ENCODE measurements at places on chromosomes 3 and 15.

DNA sequence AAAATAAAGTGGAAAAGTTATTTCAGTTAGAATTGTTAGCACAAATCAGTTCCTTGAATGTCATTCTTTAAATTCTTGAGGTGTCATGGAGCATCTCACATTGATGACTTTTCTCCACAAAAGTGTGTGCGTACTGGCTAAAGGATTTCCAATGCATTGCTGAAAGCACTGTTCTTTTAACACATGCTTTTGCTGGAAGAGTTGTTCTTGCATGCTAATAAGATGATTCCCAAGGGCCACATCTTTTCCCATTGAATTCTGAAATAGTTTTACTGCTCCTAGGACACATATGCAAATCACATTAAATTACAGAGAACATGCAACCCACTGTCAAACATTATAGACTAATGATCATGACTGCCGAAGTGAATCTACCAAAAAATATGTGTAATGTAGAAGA lies 516.3 kb upstream of the CADM2 start:
- no peak for DNase-seq

DNA sequence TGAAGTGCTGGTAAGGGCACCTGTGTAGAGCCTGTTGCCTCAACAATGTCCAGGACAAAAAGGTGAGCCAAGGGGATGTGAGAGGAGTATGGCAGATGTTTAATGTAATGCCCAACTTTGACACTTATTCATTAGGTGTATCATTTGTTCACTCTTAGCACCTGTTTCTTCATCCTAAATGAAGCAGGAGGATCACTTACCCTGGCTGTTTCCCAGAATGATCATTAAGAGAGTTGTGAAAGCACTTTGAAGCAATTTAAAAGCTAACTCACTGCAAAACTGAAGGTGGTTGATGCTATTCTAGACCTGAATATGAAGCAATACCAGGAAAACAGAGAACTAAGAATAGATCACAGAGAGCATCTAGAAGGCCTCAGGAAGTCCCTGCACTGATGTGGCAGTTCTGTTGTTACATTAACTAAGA lies 3.4 kb upstream of the HHLA2 start:
- no peak for DNase-seq

DNA sequence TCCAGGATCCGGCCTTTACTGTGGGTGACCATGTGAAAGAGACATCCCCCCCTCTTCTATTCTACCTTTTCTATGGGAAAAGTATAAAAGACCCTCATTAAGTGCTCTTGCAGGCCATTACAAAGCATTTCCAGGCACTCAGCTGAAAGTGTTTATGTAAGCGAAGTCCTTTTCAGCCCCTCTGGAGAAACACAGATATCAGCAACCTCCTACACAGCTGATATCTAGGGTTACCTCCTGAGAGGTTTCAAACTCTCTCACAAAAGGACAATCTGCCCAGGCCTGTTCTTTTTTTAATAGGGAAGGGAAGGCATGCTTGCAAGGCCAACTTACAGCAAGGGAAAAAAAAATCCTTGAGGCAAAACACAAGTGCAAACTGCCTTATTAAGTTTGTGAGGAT lies 12.6 kb downstream of the ETV5 start:
- no peak for DNase-seq

GRCh38 chr3:4711680-4711992 lies 218.5 kb downstream of the ITPR1 start:
- no peak for DNase-seq

DNA sequence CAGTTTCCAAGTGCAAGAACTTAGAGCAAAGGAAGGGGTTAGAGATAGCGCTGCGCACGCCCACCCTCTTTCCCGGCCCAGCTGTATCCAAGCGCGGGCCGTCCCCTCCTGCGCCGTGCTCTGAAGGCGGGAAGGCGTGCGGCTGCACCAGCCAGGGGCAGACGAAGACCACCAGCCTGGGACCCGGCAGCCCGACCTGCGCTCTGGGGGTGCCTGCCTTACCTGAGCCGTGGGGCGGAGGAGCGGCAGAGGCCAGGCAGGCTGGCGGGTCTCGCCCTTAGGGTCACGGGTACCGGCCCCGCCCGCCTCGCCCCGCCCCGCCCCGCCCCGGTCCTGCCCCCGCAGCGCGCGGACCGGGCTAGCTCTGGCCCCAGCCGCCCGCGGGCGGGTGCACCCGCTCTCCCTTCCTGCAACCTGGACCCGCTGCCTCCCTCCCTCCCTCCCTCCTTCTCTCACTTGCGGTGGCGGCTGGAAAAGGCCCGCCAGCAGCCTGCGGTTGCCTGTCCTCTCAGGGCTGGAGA lies at the start of gene WDR72:
Gene WDR72 (minus strand): TSS at position 253 of the 521 bp plus-strand sequence. CDS start 26,514 bp downstream, outside the sequence.
- DNase-seq: no peak

DNA sequence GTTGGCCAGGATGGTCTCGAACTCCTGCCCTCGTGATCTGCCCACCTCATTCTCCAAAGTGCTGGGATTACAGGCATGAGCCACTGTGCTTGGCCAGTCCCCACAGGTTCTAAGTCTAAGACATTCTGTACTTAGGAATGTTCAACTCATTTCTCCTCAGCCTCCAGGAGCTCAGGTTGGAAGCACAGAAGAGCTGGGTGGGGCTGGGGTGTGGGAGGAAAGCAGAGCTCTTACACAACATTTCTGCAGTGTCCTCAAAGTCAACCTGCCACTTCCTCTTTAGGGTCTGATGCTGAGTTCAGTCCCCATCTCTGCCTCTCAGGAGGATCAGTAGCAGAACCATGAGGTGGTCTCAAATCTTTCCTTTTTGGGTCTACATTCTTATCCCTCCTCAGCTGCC lies 75.5 kb downstream of the MRPL46 start:
- no peak for DNase-seq

- no peak for DNase-seq
Observed at GRCh38 chr15:88894348-88894818, 961 bp downstream of the HAPLN3 start.

- no peak for DNase-seq
Observed at GRCh38 chr3:172099495-172099808, 60.1 kb downstream of the FNDC3B start.

DNA sequence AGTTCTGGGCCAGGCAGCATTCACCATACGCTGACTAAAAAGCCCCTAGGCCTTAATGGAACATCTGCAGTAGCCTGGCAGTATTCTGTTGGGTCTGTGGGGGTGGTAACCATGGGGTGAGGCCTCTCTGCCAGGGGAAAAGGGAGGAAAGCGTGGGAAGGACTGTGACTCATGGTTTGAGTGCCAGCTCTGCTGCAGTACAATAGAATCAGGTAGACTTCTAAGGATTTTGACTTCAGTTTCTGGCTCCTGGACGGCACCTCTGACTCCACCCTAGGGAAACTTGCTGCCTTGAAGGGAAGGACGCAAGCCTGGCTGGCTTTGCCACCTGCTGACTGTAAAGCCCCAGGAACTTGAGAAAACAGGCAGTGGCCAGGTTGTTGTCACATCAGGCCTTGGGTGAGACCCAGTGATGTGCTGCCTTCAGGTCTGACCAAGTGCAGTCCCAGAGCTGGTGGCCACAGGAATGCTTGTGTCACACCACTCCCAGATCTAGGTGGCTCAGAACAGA lies 148.6 kb downstream of the SUCNR1 start:
- DNase-seq: peak; percentile 21

DNA sequence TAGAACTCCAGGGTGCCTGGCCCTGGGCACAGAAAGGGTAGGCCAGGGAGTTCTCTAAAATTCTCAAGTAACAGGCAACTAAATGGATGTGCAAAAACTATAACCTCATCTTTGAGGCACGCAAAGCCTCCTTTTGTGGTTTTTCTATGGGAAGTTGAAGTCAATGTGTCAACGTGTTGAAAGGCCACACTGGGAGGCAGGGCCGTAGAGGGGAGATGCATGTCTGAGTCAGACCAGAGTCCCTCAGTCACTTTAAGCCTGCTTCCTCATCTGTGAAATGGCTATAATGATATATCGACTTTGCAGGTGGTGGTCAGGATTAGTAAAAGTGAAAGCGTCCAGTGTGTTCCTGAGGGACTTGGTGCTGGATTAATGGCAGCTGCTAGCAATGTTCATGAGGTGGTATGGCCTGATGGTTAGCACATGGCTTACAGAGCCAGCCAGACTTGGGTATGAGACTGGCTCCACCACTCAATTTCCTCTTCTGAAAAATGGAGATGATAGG lies 17.0 kb downstream of the TGM5 start:
- peak; percentile 89 for DNase-seq

DNA sequence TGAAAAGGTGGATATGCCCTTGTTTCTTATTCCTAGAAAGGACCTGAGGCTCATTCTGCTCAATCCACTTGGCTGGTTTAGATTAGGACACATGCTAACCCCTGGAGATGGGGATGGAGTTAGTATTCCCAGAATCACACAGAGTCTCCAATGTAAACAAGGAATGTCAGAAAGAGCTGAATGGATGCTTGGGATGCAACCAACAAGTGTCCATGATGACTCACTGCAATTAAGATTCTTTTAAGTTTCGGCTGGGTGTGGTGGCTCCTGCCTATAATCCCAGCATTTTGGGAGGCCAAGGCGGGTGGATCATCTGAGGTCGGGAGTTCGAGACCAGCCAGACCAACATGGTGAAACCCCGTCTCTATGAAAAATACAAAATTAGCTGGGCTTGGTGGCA lies 315.5 kb upstream of the AZI2 start:
- DNase-seq: no peak

DNA sequence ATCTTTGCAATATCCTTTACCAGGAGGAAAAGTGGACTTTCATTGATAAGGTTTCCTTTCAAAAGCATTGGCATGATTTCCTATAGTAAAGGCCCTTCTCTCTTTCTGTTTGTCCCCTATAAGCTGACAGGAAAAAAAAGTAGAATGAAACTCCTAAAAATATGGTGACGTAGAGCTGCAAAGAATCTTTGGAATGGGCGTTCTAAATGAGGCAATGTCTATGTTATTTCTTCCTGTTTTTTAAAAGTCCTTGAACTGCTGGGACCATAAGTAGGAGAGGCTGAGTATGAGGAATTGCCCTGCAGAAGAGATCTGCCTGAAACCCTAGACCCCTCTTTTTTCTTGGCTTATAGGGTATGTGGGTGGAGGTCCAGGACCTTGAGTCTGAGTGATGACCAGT lies 17.2 kb downstream of the ST3GAL6 start:
- DNase-seq: no peak

GRCh38 chr3:110165753-110166152 lies 828.4 kb upstream of the DPPA4 start:
- DNase-seq: no peak

GRCh38 chr3:87311309-87311708 lies 34.9 kb upstream of the POU1F1 start:
- DNase-seq: peak; percentile 14

GRCh38 chr15:70036585-70037291 lies 61.0 kb downstream of the TLE3 start:
- no peak for DNase-seq

DNA sequence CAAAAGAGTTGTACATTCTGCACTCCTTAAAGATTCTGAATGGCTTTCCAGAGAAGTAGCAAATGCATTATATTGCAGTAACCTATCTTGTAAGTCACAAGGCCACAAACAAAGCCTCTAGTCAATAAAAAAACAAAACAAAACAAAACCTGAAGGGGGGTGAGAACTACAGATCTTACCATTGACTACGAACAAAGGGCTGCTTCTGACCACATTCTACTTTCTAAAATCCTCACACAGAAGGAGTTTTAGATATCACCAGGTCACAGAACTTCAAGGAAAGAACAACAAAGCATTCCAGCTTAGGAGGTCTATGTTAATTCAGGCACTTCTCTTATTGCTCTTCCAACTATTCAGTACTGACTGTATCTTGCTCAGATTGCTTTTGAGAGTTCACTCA lies 343.0 kb downstream of the ZBTB20 start:
- no peak for DNase-seq

DNA sequence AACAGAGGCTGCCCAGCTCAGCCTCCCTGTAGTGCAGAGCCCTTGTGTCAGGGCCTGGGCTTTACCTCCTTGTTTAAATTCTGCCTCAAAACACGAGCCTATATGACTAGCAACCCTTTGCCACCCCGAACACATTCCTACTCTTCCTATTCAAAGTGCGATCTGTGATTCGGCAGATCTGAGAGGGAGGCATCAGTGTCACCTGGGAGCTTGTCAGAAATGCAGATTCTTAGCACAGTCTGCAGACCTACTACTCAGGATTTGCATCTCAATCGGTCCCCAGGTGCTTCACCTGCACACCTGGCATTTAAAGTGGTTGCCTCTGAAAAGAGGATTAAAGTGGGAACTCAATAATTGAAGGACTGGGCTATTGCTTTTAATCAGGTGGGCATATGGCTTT lies 273.2 kb upstream of the TOPAZ1 start:
- no peak for DNase-seq

- no peak for DNase-seq
Observed at GRCh38 chr3:127858937-127859336, 36.6 kb upstream of the MGLL start.

- DNase-seq: no peak
Observed at GRCh38 chr3:131972091-131972490, 62.7 kb downstream of the CPNE4 start.

GRCh38 chr3:117234331-117234730 lies 524.8 kb downstream of the TUSC7 start:
- DNase-seq: no peak

GRCh38 chr3:116413319-116413718 lies 32.0 kb downstream of the LSAMP start:
- DNase-seq: no peak

DNA sequence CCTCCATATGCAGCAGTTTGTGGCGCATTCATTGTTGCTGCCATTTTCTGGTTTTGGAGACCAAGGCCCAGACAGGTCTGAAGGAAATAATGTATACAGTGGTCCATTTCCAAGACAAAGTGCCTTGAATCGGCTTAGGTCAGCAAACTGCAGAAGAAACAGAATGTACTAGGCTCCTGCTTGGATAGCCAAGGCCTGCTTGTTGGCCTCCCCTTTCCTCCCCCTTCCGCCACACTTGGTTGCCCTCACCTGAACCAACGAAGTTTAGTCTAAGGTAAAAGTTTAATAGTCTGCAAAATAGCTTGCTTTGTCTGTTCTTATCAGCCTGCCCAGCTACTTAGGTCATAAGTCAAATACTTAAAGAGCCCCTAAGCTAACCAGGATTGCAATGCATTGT lies 12.0 kb upstream of the RTP3 start:
- no peak for DNase-seq

DNA sequence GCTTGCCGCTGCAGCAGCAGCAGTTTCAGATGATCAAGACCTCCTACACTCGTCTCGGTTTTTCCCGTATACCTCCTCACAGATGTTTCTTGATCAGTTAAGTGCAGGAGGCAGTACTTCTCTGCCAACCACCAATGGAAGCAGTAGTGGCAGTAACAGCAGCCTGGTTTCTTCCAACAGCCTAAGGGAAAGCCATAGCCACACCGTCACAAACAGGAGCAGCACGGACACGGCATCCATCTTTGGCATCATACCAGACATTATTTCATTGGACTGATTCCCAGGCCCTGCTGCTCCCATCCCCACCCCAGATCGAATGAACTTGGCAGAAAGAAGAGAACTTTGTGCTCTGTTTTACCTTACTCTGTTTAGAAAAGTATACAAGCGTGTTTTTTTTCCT lies 17.6 kb downstream of the CALML4 start:
- peak; percentile 73 for DNase-seq

GRCh38 chr3:25713341-25713985 lies 48.8 kb upstream of the TOP2B start:
- peak; percentile 13 for DNase-seq

DNA sequence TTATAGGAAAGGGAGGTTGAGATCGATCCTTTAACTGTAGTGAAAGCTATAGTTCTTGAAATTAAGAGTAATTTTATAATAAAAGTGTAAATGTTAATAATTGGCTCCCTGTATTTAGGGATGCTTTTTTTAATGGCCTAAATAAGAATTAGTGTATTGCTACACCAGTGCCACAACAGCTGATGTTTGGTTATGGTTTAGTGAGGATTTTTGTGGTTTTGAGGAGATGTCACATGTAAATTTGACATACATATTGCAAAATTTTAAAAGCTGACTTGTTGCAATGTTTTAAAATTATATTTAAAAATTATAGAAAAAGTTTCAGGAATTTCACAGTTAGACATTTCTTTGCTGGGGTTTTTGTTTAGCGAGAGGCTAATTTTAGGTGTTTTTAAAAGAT lies 3.9 kb downstream of the TSC22D2 start:
- DNase-seq: no peak

All from AG20443 (cell line).